ENCODE measurements at places on chromosomes 6 and 20. TPM values are rescaled to one million over a fixed set of nuclear protein-coding genes. Genes with fewer than 3 reads are reported as not detected.

SLC44A4 gene
- 12.4 TPM for total RNA-seq

DNA sequence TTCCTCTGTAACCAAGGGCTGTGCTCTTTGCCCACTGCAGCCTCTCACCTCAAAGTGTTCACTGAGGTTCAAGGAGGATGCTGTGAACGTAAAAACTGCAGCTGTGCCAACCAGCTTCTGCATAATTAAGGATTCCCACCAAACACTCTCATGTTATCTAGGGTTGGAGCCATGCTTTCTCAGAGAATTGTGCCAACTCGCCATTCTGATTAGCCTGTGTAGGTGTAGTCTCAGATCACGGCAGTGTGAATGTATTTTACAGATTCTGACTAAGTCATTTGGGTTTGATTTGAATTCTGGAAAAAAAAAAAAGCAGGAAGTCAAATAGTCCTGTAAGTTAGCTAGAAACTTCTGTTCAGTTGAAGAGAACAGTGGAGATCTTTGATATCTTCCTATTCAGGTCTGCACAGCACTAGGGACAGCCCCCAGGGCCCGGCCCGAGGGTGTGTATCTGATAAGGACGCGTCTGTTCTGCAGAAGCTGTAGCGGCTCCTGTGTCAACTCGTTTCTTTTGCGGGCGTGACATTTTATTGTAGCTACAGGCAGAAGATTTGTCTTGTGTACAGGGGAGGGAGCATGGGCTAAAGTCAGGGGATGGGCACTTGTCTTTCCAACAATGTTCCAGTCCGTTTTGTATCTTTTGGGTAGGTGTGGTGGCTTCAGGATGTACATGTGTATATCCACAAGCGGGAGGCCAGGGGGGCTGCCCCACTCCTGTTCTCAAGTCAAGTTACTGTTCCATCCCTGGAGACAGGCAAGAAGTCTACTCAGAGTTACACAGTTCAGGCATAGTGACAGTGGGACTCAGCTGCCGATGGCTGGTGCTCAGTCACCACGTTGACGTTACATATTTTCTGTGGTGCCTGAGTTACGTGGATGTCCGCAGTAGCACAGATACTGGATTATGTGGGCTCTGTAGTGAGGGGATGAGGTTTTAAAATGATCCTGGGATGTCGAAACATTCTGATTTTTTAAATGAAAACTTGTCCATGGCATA lies 12.4 kb downstream of the IRF4 start:
- DNase-seq, result no peak

DNA sequence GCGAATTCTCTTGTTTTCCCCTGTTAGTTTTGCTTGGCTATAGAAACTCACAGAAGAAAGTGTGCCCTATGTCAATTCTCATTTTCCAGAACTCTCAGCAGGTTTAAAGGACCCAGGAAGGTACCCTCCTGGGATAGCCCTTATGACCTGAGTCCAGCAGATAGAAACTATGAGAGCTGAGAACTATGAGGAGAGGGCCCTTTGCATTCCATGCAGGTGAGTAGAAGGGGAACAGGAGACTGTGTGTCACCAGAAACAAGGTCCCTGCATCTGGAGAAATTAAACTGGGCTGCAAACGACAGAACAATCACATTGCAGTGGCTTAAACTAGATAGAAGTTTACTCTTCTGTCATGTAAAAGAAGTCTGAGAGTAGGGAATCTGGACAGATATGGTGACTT lies 35.7 kb upstream of the SCUBE3 start:
- DNase-seq, result no peak

SAMD10 gene
- total RNA-seq, result 9.5 TPM

- DNase-seq, result no peak
These were observed 358.4 kb downstream of the BCKDHB start for GRCh38 chr6:80464901-80465300.

DACT2 gene
- 1.2 TPM for total RNA-seq

MDC1 gene
- total RNA-seq, result 20.7 TPM

DNA sequence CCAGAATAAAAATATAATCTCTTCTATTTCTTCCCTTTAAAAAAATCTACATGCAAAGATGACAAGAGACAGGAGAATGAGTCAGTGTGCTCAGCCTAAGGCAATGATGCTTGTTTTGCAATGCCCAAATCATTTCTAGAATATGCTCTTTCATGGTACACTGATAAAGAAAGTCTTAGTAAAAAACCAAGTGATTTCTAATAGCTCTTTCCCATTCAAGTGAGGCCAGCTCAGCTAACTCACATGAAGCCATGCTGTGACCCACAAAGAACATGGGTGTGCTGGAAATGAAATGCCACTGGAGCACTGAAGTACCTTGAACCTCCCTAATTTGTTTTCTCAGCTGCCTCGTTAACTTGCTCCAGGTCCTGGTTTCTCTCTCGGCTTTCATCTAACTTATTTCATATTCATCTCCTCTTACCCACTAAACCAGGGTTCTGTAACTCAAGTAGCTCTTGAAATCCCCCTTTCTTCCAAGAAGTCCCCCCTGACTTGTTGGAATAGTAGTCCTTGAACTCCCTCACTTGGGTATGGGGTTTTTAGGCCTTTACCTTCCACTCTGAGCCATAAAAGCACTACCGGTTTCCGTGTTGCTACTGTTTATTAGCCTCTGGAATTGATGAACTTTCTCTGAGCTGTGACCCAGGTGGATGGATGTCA lies 92.7 kb downstream of the IRF4 start:
- DNase-seq, result no peak

CLDN20 gene
- not detected for total RNA-seq

GRCh38 chr6:149273318-149273717 lies 44.2 kb upstream of the TAB2 start:
- DNase-seq, result no peak

GRCh38 chr6:3615391-3616380 lies 135.8 kb downstream of the PXDC1 start:
- DNase-seq, result no peak

- DNase-seq, result no peak
These were observed 15.1 kb downstream of the HMGN4 start for GRCh38 chr6:26553264-26553634.

DNA sequence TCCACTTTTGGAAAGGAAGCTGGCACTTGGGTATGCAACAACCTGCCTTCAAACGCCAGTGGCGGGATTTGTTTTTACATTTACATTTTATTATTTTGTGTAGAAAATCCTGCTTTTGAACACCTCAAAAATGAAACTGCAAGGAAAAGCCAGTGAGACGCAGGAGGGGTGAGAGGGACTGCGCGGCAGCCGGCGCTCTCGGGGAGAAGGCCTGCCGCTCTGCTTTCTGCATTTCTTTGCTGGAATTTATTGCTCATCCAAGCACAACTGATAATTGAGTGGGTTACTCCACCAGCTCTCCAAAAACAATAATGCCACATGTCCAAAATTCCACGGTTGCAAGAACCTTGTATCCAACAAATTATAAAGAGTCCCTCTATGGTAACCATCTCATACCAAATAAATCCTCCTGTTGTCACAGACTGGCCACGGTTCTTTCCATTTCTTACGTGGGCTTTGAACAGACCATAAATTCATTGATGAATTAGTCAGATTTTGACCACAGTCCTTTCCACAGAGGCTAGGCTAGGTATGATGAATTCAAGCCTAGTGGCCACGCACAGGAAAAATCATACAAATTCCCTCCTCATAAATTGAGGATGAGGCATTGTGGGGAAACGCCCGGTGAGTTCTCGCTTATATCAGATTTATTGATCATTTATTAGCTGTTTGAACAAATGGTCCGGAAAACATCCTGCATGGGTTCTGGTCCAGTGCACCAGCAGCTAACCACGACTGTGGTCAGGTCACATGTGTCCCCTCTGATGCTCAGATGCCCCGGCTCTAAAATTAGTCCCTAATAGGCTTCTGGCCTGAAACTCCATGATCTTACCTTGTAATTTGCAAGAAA lies 31.6 kb upstream of the FOXC1 start:
- no peak for DNase-seq

DNA sequence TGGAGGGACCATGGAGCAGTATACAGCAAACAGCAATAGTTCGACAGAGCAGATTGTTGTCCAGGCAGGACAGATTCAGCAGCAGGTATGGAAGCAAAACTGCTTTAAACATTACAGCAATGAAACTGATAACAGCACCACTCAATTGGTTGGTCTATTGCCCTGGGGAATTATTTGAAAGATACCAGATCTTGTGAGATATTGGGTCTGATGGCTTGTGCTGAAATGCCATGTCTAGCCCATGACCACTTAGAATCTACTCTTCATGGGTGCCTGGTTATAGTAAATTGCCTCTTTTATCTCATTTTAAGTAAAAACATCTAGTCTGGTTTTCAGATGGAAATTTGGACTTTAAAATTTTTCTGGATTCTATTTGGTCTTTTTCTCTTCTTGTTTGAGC lies 6.3 kb downstream of the NFYA start:
- no peak for DNase-seq

RNF144B gene
- 6.3 TPM for total RNA-seq

ZC3H12D gene
- 0.07 TPM for total RNA-seq

- DNase-seq, result no peak
These were observed 15.1 kb upstream of the RTF2 start for GRCh38 chr20:56453352-56453751.

GRCh38 chr6:82902290-82902689 lies 163.4 kb downstream of the UBE3D start:
- no peak for DNase-seq

CD93 gene
- 0.07 TPM for total RNA-seq

DNA sequence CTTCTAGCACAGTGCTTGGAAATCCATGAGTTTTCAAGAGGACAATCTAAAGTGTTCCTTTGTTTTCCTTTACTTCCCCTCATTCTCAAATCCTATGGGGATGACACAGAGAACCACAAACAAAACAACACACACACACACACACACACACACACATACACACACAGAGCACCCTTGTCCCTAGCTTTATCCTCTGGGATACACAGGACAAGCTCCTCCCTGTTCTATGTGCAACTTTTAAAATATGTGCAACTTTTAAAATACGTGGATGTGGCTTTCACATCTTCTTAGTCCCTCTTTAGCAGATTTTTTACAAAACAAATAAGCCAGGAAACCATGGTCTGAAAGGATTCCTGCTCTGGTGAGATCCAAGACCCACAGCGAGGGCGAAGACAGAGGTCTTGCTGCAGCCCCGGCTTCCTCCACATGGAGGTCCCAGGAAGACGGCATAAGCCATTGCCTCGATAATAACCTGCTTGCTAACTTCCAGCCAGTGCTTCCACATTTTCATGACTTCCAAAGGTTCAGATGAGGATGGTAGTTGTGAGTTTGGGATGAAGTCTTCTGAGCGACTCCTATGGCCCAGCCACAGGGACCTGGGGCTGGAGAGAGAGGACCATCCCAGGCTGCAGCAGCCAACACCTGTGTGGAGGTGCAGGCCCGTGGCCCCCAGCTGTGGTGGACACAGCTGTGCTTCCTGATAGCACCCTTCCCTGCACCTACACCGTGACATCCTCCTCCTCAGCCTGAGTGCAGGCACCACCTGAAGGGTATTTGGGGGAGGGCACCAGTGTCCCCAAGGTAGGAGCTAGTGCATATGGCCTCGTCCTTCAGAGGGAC lies 62.8 kb upstream of the CD93 start:
- no peak for DNase-seq

FAM209B gene
- not detected for total RNA-seq

DNA sequence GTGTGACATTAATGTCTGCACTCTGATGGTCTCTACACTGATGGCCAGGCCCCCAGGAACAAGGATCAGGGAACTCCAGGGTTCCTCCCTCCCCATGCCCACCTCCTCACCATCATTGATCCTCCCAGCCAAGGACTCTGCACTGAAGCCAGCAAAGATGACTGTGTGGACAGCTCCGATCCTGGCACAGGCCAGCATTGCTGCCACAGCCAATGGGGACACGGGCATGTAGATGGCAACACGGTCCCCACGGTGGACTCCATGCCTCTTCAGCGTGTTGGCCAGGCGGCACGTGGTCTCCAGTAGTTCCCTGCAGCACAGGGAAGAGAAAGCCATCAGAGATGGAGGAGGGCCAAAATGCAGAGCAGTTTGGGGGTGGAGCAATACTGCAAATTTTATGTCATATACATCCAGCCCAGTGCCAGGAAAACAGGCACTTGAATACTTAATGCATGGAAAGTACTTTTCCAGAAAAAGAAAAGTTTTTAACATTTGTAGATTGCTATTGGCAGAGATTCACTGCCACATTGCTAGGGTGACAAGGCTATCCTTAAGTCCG lies 27.2 kb downstream of the ACSS1 start:
- no peak for DNase-seq

CST5 gene
- not detected for total RNA-seq

TP53RK gene
- 22.8 TPM for total RNA-seq

SYNDIG1 gene
- total RNA-seq, result 0.12 TPM

GRCh38 chr6:12608016-12608860 lies 108.3 kb upstream of the PHACTR1 start:
- DNase-seq, result no peak

DNA sequence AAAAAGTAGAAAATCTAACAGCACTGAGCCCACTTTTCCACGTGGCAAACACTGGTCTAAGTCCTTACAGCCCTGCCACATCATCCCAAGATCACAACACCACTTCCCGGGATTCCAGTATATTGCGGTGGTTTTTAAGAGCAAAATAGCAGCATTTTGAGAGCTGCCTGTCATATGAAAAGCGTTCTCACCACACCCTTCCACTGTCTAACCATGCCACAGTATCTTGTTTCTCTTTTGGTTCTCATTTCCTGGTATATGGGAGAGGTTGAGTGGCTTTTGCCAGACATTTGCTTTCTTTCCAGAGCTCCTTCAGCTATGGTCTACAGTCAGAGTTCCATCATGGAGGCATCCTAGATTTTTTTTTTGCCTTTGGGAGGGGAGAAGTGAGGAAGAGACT lies 243.0 kb downstream of the TSHZ2 start:
- DNase-seq, result no peak
